ENCODE measurements at places on chromosomes 2 and 18. TPM values are rescaled to one million over a fixed set of nuclear protein-coding genes. Genes with fewer than 3 reads are reported as not detected.

- no peak for DNase-seq
Measured at GRCh38 chr18:76314496-76314895, 180.5 kb downstream of the ZNF516 start.

DNA sequence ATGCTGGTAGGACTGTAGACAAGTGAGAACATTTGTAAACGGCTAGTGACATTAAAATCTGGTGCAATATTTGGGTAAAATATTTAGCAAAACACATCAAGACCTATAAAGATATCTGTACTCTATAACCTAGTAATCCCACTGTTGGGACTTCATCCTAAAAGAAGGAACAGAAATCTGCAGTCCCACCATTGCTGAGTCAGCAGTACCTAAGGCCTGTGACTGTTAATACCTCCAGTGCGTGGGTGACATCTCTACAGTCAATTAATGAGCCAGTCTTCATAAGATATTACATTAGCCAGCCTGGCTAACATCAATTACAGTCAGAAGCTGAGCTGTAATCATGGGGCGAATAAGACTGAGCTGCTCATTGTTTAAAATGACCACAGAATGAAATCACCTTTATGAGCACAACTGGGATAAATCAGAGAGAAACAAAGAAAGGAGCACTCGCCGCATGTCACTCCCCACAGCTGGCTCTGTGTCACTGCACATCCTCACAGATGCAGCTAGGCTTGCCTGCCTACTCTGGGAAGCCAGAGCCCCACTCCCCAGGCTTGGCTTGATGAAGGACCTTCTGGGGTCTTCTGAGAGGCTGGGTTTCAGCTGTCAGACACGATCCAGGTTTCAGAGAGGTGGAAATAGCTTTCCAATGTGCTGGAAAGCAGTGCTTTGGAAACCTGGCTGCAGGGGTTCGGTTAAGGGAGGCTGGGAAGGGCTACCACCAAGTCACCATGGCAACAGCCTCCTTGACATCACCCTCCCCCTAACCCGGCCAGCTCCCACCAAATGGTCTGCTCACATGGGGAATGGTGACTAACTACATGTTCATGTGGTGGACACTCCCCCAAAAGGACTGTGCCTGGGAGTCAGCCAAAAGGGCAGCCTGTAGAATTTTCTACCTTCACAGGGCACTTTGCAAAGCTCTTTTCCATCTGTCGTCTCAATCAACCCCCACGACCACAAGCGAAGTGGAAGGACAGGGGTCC lies 145.0 kb downstream of the ZBTB7C start:
- no peak for DNase-seq

DNA sequence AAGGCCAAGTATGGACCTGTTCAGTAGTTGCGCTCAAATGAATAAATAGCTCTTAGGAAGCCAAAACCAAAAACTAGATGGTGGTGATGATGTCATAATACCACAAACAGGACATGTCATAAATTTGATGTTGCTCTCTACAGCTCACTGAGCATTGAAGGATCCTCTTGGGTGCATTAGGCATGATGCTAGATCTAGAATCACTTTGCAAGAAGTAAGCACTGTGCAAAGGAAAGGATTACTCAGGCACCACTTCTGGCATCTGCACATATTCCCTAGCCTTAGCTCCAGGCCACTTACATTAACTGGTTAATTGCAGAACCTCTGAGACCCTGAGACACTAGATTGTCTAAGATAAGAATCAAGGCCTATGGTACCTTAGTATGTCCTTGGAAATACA lies 58.0 kb downstream of the LRRTM1 start:
- DNase-seq: no peak

GRCh38 chr2:17634997-17635396 lies 94.5 kb downstream of the VSNL1 start:
- DNase-seq: no peak

DNA sequence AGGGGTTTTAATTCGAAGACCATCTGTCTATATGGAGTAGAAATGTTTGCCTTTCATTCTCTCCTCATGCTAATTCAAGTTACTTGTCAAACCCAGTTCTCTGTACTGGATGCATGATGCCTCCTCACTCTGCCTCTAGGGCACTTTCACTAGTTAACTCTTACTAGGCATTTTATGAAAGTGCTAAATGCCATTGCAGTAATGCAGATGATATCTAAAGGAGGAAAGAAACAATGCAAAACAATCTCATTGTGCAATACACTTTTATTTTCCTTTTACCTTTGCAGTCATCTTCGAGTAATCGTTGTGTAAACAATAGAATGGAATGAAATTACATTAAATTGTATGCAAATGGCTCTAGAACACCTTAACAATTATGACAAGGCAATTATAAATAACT lies 293.6 kb downstream of the STK39 start:
- DNase-seq: no peak

GRCh38 chr18:74589811-74590210 lies 7.9 kb upstream of the ZNF407 start:
- no peak for DNase-seq

DNA sequence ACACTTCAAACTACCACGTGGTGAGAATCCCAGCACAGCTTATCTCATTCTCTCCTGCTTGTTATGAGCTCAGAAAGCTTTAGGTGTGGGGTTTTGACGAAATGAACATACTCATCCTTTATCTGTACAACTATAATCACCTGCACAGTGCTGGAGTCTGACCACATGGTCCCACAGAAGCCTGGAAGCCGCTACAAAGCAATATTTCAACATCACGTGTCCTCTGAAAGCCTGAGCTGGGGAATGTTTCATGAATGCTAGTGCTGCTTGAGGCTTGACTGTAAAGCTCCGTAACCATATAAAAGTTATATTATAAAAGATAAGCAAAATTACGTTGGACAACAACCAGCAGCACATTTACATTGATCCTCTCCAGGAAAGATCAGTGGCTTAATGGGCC lies 43.9 kb downstream of the PIEZO2 start:
- no peak for DNase-seq

GRCh38 chr2:84894758-84895520 lies 10.5 kb upstream of the TMSB10 start:
- no peak for DNase-seq

DNA sequence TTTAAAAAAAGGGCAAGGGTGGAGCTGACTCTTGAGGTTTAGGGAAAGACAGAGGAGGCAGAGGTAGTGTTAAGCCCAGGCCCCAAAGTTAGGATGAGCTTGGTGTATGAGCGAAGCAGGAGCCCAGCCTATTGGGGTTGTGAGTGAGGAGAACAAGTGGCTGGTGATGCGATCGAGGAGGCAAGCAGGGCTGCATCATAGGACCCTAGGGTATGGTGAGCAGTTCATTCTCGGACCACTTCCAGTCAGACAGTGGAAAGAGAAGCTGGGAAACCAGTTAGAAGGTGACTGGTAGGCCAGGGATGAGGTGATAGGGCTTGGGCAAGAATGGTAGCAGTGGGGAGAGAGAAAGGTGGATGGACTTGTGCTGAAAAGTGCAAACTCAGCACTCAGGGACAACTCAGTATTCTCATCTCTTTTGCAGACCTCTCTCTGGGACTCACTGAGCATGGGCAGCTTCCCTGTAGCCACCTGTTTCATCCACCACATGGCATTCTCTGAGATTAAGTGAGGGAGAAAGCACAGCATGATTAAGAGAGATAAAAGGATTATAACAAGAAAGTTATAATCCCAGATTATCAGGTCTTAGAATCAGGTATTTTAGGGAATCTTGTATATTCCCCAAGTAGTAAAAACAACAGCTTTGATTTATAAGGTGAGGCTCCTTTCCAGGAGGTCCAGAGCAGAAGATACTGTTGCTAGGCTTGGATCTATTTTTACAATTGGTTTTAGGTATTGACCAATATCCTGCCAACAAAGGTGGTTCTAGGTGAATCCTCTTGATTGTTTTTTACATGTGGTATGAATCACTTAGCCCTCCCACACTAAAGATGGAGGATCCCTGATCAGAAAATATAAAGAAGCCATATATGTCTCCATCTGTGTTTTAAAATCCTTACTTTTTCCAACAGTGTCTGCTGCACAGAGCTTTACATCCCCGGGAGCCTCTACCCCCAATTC lies 38.3 kb downstream of the XRCC5 start:
- no peak for DNase-seq

GRCh38 chr18:78603102-78603983 lies 376.3 kb upstream of the SALL3 start:
- DNase-seq: no peak

- DNase-seq: no peak
Measured at GRCh38 chr2:183493040-183493439, 368.8 kb downstream of the NUP35 start.

DNA sequence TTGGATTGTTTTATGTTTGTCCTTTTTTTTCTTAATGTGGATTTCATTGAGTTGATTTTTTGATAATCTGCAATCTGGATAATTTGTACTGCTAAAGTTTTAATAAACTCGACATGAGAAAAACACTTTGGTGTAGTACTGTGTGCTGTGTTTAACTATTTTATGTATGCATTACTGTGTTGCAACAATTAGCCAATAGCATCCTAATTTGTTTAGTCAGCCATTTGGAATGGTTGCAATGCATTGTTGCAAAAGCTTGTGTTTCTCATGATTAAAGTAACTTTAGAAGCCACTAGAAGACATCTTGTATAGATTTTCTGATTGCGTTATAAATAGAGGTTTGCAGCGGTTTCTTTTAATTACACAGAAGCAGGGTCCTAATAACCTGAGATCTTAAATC lies 53.5 kb downstream of the PPIG start:
- DNase-seq: no peak

The CDH20 gene
- 2.4 TPM for total RNA-seq

The RAD51AP2 gene
- not detected for total RNA-seq

The EPAS1 gene
- total RNA-seq: 270 TPM

The MMADHC gene
- 53.5 TPM for total RNA-seq

The MYOM1 gene
- total RNA-seq: 19.9 TPM

The ST3GAL5 gene
- total RNA-seq: 46.1 TPM

All from sciatic nerve (tissue), 2 donors.